ENCODE measurements at places on chromosomes 5 and 9.

GRCh38 chr9:114395768-114396167, 8.0 kb upstream of the AKNA start:
- DNase-seq = no peak

DNA sequence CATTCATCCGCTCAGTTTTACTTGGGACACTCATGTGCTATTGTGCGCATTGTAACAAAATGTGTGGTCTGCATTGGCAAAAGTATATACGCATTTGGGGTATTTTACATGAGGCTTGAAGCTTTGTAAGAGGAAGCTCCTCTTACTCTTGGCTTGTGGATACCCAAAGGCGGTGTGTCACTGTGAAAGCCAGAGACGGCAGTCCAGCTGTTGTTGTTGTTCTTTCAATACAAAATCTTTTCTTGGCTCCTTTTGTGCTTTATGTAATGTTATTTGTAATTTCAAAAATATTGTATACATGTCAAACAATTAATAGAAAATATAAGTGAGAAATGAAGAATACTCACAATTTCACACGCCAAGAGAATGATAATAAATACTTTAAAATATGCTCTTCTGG, 128.3 kb upstream of the MOCS2 start:
- DNase-seq = no peak

DNA sequence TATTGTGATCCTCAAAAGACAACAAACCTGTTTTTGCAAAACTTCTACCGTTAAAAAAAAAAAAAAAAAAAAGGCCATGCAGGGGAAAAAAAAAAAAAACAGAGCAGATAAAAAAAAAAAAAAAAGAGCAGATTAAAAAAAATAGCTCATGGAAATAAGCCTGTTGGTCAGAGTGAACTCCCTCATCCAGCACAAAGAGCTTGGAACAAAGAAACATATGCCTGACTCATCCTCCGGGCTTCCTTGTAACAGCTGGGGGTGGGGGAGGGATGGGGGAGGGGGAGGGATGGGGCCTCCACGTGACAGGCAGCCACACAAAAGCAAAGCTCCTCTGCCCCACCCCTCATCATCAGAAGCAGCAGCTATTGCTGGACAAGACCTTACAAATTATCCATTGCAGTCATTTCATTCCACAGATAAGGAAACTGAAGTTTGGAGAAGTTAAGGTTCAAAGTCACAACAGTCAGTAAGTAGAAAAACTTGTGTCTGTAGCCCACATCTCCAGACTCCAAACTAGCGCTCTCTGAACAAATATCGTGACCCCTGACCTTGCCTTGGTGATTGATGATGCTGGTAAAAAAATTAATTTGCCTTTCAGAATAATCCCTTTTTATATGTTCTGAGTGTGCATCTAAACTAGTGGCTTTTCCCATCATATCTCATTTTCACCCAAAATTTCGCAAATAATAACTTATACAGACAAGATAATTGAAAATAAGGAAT, 38.9 kb downstream of the SLC35D2 start:
- DNase-seq = no peak

GRCh38 chr9:20016611-20017010, 227.8 kb upstream of the SLC24A2 start:
- DNase-seq = no peak

GRCh38 chr9:89154651-89155336, 23.8 kb downstream of the SHC3 start:
- no peak for DNase-seq

- DNase-seq = no peak
Observed at GRCh38 chr5:176952531-176953193, 53.5 kb upstream of the HK3 start.

- DNase-seq = no peak
Observed at GRCh38 chr9:130663258-130663976, 977 bp upstream of the PRDM12 start.

- DNase-seq = no peak
Observed at GRCh38 chr9:16221366-16221765, 649.1 kb downstream of the BNC2 start.

- DNase-seq = no peak
Observed at GRCh38 chr5:133121611-133122150, 69.9 kb downstream of the HSPA4 start.

- no peak for DNase-seq
Observed at GRCh38 chr5:78811121-78811817, 162.7 kb upstream of the LHFPL2 start.
